Stimulated activated CD4-positive, alpha-beta T cell treated with anti-CD3 and anti-CD28 coated beads, Interleukin-1b, Interleukin-23, amount 100 ng/mL, for 4 hours (primary cell): ENCODE measurements at places on chromosomes 1 and 21.

GRCh38 chr1:44108241-44108640, 10.4 kb upstream of the KLF17 start:
- DNase-seq: no peak

DNA sequence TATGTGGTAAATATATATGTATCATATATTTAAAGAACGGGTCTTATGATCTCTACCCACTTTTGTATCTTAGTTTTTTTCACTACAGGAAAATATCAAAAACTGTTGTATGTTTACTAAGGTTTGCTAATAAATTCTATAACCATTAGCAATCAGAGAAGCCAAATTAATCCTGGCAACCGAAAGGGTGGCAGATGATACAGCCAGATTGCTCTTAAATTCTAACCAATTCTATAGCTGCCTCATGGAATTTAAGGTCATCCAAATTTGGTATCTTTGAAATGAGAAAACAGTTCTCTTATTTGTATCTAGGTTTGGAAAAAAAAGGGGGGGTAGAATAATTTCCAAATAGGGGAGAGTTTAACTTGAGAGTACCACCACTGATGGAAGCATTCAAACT, 591.2 kb downstream of the SMYD3 start:
- no peak for DNase-seq

- DNase-seq: no peak
These were observed 9.8 kb downstream of the SYTL1 start for GRCh38 chr1:27351541-27352107.

- no peak for DNase-seq
These were observed 36.9 kb upstream of the PADI2 start for GRCh38 chr1:17156108-17156507.

DNA sequence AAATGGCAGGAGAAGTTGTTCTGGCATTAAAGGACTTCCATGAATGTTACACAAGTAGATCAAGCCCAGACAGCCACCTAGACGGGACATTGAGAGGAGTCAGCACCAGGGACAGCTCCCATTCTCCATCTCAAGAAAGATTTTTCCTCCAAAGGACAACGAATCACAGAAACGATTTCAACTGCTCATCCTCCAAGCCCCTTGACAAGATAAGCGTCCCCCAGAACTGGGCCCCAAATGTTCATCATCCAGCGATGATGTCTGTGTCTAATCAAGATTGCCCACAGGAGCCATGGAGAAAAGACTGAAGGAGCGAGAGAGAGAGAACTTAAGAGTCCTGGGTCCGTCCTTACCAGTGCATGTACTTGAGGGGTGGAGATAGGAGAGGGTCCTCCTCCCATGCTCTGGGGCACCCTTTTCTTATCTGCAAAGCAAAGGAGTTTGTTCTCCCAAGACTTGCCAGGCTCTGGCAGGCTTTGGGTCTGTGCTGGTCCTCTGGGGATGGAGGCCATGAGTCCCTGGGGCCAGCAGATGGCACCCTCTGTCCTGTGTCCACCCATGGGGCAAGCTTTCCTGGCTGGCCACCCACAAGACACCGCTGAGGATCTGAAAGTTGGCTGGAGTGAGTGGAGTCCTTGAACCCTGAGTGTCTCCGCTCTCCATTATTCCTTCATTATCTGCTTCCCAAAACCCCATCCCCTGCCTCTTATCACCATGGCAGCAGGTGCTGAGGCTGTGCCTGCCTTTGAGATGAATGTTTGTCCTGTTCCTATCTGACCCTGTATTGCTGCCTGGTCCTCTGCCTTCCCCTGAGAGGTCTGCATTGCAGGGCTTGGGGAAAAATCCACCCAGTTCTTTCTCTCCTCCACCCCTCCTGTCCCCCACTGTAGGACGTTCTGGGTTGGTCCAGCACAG, 164.6 kb downstream of the ACTL8 start:
- no peak for DNase-seq

DNA sequence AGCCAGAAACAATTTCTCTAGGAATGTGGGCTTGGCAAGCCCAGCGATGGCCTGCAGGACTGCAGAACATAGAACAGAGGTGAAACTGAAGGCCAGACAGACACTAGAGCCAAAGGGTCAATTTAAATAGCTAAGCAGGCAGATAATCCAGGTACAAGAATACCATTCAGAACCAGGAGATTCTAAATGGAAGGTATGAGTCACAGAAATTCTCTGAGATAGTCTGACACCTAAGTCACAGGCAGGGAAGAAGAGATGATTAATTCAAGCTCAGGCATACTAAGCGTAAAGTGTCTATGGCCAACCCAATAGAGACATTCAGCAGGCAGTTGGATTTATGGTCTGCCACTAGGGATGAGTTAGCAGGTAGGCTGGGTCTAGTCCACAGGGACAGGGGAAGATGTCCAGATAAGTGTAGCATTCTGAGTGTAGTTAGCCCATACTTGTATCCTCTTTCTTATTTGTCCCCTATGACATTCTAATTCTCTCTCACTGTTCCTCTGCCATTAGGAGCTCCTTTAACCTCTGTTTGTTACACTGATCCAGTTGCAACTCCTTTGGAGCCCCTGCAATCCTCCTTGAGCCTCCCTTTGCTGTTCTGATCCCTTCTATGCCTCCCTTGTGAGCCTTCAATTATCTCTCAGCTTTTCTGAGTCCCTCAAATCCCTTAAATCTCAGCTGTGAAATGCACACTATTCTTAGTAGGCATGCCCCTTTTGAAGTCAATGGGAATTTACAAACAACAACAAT, 383.8 kb downstream of the LMO4 start:
- no peak for DNase-seq

GRCh38 chr1:226580625-226581270, 32.2 kb downstream of the STUM start:
- no peak for DNase-seq

DNA sequence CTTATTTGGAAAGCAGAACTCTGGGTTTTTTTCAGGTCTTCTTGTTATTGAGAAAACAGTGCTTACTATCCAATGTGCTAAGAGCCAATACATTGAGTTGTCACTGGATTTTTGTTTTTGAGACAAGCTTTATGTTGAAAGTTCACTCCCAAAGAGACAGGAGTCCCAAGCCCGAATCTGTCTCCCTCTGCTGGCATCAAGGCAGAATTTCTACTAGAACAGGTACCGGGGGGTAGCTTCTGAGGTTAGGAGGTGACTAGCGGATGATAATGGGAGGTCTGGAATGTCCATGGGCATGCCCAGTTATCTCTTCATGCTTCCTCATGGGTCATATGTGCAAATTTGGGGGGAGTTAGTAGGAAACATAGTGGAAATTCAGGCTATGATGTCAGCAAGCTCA, 25.1 kb downstream of the ZNF124 start:
- no peak for DNase-seq

- DNase-seq: no peak
These were observed 226.4 kb downstream of the ZP4 start for GRCh38 chr1:237664348-237664747.

DNA sequence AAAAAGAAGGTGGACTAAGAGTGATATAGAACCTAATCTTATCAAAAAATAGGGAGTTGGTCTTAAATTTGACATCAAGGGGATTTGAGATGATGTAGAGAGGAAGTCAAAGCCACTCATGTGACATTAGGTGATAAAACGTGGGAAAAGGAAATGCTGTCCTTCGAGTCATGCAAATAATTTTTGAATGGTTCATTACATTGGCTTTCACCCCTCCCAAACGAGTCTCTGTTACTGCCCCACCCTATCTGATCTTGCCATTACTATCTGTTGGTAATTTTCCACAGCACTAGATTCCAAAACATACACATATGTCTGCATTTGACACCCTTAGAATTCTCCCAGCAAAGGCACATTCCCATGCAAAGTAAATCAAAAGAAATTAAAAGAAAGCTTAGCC, 531.1 kb upstream of the ADAMTS5 start:
- DNase-seq: no peak

DNA sequence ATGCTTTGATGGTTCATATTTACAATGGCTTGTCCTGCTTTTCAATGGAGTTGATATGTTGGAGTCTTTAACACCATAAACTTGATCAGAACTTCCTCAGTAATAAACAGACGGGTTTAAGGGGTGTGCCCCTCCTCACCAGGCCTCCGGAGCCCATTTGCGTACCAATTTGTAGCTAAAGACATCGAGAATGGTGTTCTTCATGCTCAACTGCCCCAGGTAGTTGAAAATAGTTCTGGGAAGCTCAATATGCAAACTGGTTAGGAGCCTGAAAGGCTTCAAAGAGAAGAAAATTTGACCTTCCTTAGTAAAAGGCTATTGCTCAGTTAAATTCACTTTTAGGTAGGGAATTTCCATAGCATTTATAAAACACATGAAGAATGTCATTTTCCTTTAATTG, 68.1 kb upstream of the RRP15 start:
- no peak for DNase-seq

DNA sequence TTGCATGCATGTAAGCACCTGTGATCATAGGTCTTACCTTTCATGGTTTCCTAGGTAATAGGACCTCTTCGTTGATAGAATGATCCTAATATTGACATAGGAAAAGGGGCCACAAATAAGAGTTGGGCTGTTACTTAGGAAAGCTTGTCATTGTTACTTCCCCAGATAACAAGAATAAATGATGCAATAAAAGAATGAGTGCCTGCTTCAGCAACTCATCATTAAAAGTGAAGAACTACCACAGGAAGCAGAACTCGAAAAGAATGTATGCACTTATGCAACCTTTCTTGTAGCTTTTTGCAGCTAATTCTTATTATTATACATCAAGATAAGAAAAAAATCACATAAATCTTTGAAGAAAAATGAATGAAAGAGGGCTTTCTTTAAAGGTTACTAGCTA, 548.6 kb downstream of the LTN1 start:
- DNase-seq: no peak

- no peak for DNase-seq
These were observed 3.2 kb downstream of the TMEM201 start for GRCh38 chr1:9591669-9592509.

DNA sequence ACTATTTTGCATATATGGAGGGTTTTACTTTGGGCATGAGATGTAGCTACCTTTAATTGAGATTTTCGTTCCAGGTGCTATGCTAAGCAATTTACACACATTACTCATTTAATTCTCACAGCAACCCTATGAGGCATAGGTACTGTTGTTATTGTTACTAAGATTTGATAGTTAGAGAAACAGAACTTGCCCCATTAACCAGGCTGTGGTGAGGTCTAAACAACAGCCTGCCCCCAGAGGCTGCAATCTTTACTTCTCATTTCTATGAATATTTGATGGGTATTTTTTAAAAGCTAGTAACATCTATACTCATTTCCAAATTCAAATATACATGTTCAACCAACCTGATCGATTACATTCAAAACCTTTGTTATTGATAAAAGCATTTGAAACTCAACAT, 155.6 kb downstream of the GALNT2 start:
- DNase-seq: no peak

DNA sequence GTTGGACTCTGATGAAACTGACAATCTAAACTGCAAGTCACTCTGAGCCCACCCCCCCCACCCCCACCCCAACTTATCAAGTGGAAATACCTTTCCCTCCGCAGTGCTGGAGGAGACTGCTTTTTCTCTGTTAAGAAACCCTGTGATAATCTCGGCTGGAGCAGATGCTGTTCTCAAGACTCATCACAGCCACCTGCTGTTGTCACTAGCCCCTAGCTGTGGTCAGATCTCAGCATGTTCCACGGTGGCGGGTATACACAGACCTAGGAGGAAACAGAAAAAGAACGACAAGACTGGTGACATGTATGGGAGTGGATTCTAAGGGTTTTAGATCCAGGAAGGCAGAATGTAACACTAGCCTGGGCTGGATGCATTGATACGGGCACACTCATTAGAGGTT, 2.3 kb downstream of the ACTL8 start:
- no peak for DNase-seq

GRCh38 chr1:220769205-220769604, 17.5 kb upstream of the MTARC1 start:
- DNase-seq: no peak

GRCh38 chr21:33428669-33429068, 25.5 kb downstream of the IFNGR2 start:
- no peak for DNase-seq
